Progenitor cell of endocrine pancreas (in vitro differentiated cells): ENCODE measurements at places on chromosomes 5 and 9. TPM values are rescaled to one million over a fixed set of nuclear protein-coding genes. Genes with fewer than 3 reads are reported as not detected.

Gene FIBCD1
- not detected in 2 replicates for total RNA-seq

Gene DMRTA1
- 6.9 and 7.7 TPM in 2 replicates for total RNA-seq

- DNase-seq = no peak
Measured at GRCh38 chr5:156312897-156313694, 13.9 kb upstream of the SGCD start.

DNA sequence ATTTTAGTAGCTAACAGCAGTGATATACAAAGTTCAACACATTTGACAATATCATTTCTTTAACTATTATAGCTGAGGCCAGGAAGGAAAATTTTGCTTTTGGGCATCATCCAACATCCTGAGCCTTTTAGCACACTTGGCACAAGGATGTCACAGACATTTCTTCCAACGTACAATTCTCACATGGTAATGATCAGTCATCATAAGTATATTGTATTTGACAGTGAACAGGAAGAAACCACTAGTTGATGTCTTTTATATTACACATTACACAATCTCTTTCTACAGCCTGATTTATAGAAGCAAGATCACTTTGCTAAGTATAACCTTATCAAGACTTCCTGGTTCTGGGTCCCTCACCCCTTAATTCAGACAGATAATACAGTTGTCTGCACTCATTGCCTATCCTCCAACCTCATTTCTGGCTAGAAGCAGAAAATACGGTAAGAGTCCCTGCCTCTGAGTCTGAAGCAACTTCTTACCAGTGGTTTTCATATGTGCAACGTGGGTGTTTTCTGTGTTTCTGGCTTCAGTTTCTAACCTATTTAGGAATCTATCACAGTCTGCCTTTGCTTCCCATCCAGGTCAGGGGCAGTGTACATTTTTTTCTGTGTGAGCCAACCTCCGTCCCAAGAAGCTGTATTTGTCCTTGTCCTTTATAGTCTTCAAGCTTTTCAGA is 167.8 kb downstream of the PAM start:
- no peak for DNase-seq

DNA sequence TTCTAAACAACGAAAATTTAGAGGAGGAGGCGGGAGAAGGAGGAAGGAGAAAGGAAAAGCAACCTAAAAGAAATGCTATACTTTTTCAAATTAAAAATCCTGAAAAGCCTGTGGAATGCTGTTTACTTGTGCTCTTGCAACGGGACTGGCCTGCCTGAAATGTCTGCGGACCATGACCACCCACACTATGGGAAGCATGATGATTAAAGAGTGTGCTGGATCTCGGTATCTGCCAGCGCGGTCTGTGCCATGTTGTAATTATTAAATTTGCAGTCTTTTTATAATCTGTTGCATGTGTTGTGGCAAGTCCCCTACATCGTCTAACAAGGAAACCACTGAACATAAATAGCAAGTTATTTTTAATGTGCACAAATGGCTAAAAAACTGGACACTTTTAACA is 111.4 kb downstream of the FANCC start:
- no peak for DNase-seq

Gene FAM153A
- 0.55 and 1.2 TPM in 2 replicates for total RNA-seq

GRCh38 chr5:144510845-144511579 is 340.3 kb downstream of the KCTD16 start:
- DNase-seq = no peak

GRCh38 chr9:105259731-105260612 is 15.5 kb downstream of the SLC44A1 start:
- no peak for DNase-seq

GRCh38 chr5:139655727-139656271 is 7.7 kb downstream of the CXXC5 start:
- DNase-seq = no peak
